ENCODE measurements at places on chromosomes 11 and 22.

- DNase-seq, result no peak
Observed at GRCh38 chr11:75147875-75148263, 3.0 kb upstream of the SLCO2B1 start.

DNA sequence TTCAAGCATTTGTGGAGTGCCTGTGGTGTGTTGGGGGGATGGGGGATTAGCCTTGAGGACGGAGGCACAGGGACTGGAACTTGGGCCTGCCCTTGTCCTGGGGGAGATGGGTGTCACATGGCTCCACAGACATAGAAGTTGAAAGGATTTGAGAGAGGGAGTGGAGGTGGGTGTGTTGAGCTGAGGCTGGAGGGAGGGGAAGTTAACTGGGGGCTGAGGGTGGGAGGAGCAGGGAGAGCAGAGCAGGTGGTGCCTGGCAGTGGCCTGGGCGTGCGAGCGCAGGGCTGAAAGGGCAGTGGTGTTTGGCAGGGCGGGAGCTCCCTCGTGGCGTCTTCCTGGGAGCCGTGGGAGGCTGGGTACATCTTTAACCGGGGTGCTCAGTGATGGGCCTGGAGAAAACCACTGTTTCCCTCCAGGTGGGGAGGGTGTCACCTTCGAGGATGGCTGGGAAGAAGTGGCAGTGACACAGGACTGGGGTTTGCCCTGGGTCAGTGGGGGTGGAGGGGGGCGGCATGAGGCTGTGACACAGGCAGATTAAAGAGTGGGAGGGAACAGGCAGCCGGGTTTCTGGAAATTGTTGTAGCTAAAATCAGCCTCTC, 45.5 kb downstream of the AP2A2 start:
- no peak for DNase-seq

- no peak for DNase-seq
Observed at GRCh38 chr22:48261048-48261621, 1498.7 kb downstream of the TBC1D22A start.

DNA sequence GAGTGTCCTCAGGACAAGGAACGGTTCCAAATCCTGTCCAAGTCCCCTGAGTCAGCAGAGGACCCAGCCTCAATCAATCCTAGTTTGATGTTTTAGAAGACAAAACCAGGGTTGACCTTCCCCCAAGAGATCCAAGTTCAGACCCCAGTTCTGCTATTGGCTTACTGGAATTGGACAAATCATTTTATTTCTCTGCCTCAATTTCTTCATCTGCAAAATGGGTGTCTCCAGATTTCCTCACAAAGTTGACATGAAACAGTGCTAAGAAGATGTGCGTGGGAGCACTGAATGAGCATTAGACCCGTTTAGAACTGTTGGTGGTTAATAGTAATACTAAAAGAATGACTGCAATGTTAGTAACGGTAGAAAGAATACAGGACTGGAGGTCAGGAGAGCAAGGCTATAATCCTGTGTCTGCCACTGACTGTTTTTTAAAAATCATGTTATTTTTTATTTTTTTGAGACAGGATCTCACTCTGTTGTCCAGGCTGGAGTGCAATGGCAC, 32.8 kb upstream of the SCUBE1 start:
- DNase-seq, result no peak

GRCh38 chr11:78787696-78788095, 213.0 kb upstream of the NARS2 start:
- DNase-seq, result no peak

DNA sequence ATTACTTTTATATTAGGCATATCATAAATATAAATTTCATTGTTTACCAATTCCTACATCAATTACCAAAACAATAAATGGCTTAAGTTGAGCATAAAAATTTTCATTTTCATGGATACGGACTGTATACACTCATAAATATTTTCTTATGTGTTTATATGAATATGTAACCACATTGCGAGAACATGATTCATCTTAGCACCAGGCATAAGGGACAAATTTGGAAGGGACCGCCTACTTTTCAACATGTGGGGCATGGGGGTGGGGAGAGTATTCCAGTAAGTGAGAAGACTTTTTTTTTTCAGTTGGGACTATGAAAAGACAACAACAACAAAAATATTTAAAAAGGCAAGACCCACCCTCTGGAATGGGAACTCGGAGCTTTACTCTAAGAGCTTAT, 296.1 kb downstream of the RAB38 start:
- no peak for DNase-seq

Measured in stimulated activated CD8-positive, alpha-beta memory T cell treated with anti-CD3 and anti-CD28 coated beads, Interleukin-2, amount 100 ng/mL, for 1 hour (primary cell).